OCI-LY7 (cell line): ENCODE measurements at places on chromosomes 2 and 18. TPM values are rescaled to one million over a fixed set of nuclear protein-coding genes. Genes with fewer than 3 reads are reported as not detected.

Gene CRYGC
- not detected in 2 replicates for total RNA-seq

Gene SANBR
- total RNA-seq, result 11.9 and 13.6 TPM in 2 replicates

Gene TRIM43
- total RNA-seq, result 0.46 TPM in 1 of 2 replicates, not detected in the other

Gene RESP18
- total RNA-seq, result not detected in 2 replicates

Gene MATN3
- total RNA-seq, result not detected in 2 replicates

Gene RBM43
- 0.83 and 0.91 TPM in 2 replicates for total RNA-seq
